Mesothelial cell of epicardium (in vitro differentiated cells): ENCODE measurements at places on chromosomes 4 and X. TPM values are rescaled to one million over a fixed set of nuclear protein-coding genes. Genes with fewer than 3 reads are reported as not detected.

DNA sequence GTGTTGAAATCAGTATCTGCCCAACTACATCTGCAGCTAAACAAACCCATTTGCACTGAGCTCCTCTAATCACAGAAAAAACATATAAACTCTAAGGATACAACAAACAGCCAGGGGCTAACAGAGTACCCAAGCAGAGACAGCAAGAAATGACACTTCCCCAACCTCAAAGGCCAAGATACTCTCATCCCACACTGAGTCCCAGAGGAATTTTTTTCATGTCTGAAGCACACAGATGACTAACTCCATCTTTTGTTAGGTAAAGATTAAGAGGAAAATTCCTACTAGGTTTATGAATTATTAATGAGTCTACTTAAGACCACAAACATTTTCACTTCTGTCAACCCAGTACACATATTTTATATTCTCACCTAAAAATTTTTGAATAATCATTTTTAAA, 31.6 kb downstream of the SEPSECS start:
- no peak for DNase-seq

- no peak for DNase-seq
These were observed 16.2 kb upstream of the SYTL4 start for GRCh38 chrX:100748108-100748507.

GRCh38 chr4:163200727-163201349, 34.1 kb upstream of the NAF1 start:
- DNase-seq: no peak

DNA sequence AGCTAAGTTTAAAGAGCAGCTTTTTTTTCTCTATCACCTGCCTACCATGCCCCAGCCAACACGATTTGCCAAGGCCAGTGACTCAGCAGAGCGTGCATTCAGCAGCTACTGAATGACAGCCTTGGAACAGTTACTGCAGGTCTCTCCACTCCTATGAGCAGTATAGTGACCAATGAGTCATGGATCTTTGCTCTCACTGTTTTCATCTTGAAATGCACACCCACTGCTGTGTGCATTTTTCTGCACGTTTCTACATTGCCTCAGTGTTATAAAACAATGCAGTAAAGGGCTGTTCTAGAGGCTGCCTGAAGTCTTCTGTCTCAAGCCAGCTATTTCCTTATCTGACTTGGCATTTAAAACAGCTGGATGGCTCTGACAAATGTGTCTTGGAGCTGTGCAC, 66.0 kb upstream of the C4orf54 start:
- DNase-seq: no peak

- peak; percentile 65 for DNase-seq
These were observed 55.5 kb upstream of the MAGED1 start for GRCh38 chrX:51837921-51838320.

GRCh38 chrX:105464618-105465017, 244.1 kb upstream of the TEX13A start:
- no peak for DNase-seq

GRCh38 chr4:184409911-184410692, 64.2 kb downstream of the IRF2 start:
- DNase-seq: no peak

DNA sequence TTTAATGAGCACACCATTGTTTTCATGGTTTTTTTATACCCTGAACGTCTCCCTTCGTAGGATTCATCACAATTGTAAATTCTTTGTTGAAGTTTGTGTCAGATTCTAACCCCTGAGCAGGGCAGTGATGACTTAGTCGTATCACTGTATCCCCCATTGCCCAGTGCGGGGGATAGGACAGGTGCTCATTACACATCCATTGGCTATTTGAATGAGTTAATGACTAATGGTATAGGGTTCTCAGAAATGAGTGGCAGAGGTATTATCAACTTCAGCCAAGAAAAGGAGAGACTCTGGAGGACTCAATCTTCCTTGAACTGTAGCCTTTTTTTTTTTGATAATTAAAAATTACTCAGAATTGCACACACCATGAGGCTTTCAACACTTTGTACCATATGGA, 64.6 kb downstream of the SYNPO2 start:
- DNase-seq: no peak

DNA sequence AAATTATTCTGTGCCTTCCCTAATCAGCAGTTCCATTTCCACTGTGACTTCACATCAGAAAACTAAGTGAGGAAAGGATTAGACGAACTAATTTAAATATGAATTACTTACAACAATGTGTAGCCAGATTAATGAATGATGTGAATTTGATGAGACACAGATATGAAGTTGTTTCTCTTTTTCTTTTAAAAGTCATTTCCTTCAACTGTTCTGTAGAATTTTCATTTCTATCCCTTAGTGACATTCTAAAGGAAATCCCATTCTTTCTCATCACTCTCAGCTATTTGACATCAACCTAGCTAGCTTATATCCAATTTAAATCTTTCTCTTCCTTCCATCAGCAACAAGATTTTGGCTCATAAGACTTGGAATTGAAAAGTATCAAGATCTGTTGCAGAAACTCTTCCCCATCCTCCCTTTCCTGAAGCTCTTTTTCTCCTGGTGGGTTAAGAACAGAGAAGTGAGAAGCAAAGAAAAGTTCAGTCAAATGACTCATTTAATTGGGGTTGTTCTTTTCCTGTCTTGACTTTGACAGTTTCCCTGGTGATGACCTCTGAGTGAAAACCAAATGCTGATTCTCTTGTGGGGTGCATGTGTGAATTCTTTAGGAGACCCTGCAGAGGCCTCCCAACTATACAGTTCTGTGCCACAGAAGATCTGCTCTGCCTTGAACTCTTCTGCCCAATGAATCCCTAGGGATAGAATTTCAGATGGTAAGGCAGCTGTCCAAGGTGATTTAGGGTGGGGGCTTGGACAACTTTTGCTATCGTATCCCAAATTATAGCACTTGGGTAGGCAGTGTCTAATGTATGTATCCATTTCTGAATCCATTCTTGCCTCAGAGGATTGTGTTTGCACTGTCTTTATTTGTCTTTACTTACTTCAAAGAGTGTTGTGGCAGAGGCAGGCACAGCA, 232.5 kb upstream of the GPRIN3 start:
- DNase-seq: no peak

- DNase-seq: no peak
These were observed 206.3 kb downstream of the SHROOM3 start for GRCh38 chr4:76641351-76641750.

DNA sequence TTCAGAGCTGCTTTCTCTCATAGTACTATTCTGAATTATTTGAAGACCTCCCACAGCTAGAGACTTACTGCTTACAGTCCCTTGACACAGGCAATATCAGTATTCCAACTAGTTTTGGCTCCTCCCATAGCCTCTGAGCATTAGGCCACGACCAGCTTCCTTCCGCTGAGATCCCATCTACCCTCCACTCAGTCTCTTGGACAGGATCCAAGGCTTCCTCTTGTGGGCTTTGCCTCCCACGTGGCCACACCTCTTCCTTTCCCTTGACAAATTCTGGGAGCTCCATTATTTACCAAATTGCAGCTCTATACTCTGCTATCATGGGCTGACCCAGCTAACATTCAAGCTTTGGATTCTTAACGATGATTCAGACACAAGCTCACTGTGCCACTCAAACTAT, 470.4 kb upstream of the GALNT7 start:
- DNase-seq: no peak

DNA sequence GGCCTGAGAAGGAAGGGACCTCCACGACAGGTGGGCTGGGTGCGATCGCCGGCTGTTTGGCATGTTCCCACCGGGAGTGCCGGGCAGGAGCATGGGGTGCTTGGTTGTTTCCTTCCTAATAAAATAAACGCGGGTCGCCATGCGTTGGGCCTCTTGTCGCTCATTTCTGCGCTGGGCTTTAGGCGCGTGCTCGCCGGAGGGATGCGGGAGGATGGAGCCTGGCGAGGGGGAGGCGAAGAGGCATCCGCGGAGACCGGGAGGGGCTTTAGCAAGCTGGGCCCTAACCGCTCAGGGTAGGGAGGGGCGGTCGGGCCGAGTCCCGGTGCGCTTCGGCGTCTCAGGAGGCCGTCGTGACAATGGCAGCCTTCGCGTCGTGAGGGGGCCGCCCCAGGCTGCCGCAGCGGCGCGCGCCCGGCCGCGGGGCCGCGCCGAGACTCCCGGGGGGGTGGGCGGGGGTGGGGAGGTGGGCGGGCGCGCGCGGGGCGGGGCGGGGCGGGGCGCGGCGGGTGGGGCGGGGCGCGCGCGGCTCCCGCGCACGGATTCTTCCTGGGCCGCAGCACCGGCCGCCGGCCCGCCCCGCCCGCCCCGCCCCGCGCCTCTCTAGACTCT, 476 bp upstream of the GDI1 start:
- DNase-seq: no peak

GRCh38 chr4:5373327-5373726, 322.0 kb downstream of the STK32B start:
- no peak for DNase-seq

DNA sequence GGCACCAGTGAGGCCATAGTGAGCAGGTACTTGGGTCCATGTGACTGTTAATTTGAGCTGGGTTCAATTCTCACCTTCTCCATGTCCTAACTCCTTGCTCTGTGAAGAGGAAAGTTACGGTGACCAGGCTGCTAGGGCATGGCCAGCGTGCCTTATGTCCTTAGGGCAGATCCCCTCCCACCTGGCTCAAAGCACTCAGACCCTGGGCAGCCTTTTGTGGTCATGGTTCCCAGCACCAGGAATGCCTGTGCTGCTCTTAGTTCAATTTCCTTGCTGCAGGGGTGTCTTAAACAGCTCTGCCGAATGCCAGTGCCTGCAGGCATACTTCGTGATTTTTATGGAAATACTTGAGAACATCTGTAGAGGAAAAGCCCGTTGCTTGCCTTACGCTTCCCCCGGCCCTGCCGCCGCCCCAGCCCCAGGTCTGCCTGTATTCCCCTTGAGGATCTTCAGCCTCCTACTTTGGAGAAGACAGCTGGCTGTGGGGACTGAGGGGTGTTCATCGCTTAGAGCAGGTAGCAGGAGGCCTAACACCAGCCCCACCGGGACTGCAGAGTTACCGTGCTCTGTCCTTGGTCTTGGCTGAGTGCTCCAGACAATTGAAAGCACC, 3.1 kb upstream of the CDK16 start:
- DNase-seq: no peak

- no peak for DNase-seq
These were observed 25.1 kb downstream of the RRAGB start for GRCh38 chrX:55742649-55743048.

GRCh38 chr4:178812866-178813265, 1370.6 kb upstream of the AGA start:
- DNase-seq: no peak

GRCh38 chrX:67536564-67536963, 7.3 kb upstream of the AR start:
- DNase-seq: no peak

- no peak for DNase-seq
These were observed 5.9 kb downstream of the ATOH1 start for GRCh38 chr4:93834249-93835066.

DNA sequence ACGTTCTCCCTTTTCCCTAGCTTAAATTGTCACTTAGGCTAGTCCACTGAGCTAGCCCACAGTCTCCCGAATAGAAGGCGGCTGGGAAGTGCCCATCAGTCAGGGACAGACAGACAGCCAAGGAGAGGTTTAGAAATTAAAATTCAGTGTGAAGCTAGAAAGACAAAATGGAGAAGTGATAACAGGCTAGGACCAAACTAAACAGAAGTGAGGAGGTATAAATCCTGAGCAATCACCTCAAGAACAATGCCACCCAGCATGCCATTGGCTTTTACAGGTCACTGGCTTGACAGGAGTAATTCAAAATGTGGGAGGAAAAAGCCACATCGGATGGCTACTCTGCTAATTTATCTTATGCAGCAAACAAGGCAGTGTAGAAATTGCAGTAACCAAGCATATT, 138.9 kb downstream of the MAPK10 start:
- DNase-seq: no peak

GRCh38 chrX:150100261-150100660, 162.0 kb upstream of the EOLA2 start:
- DNase-seq: no peak

DNA sequence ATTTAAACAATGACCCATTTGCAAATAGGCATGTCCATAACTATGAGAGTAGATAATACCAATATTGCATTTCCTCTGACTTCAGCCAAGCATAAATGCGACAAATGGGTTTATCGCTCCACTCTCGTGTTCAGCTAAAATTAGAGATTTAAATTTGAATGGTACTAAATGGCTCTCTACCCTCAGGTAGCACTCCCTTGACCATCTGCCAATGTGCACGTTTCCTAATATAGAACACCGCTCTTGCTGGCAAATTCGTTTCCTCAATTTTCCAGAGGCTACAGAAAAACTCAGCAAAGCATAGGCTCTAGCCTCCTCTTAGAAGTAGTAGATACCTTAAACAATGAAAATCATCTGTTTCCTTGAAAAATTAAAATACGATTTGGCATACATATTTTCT, 251.6 kb downstream of the ADGRA3 start:
- DNase-seq: no peak

DNA sequence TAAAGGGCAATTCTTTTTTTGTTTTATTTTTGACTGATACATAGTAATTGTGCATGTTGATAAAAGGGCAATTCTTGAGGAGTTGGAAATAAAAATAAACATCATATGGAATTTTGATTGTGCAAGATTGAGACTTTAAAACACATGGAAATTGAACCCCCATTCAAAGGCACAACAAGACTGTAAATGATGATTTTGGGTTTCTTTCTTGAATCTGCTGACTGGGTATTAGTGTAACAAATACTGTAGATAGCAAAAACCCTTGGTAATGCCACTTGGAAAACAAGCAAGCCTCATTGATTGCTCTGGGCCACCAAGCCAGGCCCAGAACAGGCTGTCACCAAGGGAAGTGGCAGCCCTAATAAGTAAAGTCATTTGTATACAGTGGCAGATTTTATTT, 73.0 kb upstream of the ANXA3 start:
- no peak for DNase-seq

DNA sequence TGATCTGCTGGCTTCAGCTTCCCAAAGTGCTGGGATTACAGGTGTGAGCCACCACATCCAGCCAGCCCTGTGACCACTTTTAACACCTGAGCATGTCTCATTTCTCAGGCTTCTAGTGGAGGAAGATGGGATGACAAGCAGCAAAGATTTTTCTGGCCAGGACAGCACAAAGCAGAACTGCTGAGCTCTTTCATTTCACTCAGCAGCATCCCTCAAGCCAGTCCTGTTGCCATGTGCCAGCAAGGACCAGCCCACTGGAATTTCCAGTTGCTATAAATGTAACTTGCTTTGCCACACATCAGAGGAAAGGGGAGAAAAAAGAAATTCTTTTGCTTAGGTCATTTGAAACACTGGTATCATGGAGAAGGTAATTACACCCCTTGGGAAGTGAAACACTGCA, 75.9 kb downstream of the SLC9A7 start:
- DNase-seq: no peak

- DNase-seq: no peak
These were observed 162.9 kb upstream of the SPIN4 start for GRCh38 chrX:63513825-63514568.

- no peak for DNase-seq
These were observed at the start of gene TCEAL3 for GRCh38 chrX:103607364-103608305. TSS of gene TCEAL3 (plus strand) at chrX:103607963. CDS start at chrX:103609065, 1,102 bp downstream.

- DNase-seq: no peak
These were observed 8.4 kb upstream of the AWAT1 start for GRCh38 chrX:70226048-70226447.

The FAM47C gene
- total RNA-seq: not detected in 3 replicates

The NSUN7 gene
- total RNA-seq: 21.8 to 24.4 TPM (median 22.4 TPM) in 3 replicates

The SHISA3 gene
- 3.2 to 3.6 TPM (median 3.3 TPM) in 3 replicates for total RNA-seq

The GPAT3 gene
- total RNA-seq: 0.18 to 0.35 TPM in 2 of 3 replicates, not detected in the other

The VCX2 gene
- not detected in 3 replicates for total RNA-seq

The NHS gene
- 6.0 to 8.3 TPM (median 7.5 TPM) in 3 replicates for total RNA-seq

The SATL1 gene
- 0.56 to 0.72 TPM (median 0.58 TPM) in 3 replicates for total RNA-seq

The FGG gene
- total RNA-seq: 1.0 to 2.5 TPM (median 1.6 TPM) in 3 replicates

The SLBP gene
- 45.8 to 50.6 TPM (median 49.8 TPM) in 3 replicates for total RNA-seq

The LGI2 gene
- total RNA-seq: 4.0 to 4.5 TPM (median 4.1 TPM) in 3 replicates

The GPR119 gene
- total RNA-seq: not detected in 3 replicates

The RBBP7 gene
- total RNA-seq: 221 to 229 TPM (median 225 TPM) in 3 replicates

The F11 gene
- 0.11 TPM in 1 of 3 replicates, not detected in the others for total RNA-seq

The CTAG1B gene
- total RNA-seq: not detected in 3 replicates
